ENCODE measurements at places on chromosomes 2 and 18.

GRCh38 chr2:74440378-74441169, 1.2 kb downstream of the RTKN start:
- DNase-seq = no peak

DNA sequence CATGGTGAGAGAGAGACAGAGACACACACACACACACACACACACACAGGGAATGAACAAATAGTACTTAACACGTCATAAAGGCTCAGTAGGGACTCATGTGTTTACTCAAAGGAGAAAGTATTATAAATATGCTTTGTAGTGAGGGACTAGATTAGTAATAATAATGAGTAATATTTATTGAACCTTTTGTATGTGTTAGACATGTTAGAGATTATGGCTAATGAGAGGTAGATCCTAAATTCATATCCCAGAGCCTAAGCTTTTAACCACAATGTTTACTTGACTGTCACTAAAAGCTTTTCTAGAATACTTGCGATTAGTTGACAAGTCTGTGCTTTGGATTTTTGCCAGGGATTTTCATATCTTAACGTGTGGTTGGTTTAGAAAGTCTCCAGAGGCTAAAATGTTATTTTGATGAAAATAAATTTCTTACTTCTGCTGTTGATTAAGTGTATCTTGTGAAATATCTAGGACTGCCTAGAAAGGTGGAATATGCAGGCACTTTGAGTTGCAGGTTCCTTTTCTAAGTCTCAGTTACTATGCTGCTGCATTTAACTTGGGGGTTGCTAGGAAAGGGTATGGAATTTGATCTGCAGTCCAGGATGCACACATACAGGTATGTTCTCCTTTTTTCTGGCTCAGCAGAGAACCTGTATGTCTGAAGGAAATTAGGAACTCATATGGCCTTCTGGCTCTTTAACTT, 64.5 kb downstream of the UBR3 start:
- no peak for DNase-seq

- no peak for DNase-seq
These were observed 3.1 kb downstream of the DNAH6 start for GRCh38 chr2:84519332-84519957.

DNA sequence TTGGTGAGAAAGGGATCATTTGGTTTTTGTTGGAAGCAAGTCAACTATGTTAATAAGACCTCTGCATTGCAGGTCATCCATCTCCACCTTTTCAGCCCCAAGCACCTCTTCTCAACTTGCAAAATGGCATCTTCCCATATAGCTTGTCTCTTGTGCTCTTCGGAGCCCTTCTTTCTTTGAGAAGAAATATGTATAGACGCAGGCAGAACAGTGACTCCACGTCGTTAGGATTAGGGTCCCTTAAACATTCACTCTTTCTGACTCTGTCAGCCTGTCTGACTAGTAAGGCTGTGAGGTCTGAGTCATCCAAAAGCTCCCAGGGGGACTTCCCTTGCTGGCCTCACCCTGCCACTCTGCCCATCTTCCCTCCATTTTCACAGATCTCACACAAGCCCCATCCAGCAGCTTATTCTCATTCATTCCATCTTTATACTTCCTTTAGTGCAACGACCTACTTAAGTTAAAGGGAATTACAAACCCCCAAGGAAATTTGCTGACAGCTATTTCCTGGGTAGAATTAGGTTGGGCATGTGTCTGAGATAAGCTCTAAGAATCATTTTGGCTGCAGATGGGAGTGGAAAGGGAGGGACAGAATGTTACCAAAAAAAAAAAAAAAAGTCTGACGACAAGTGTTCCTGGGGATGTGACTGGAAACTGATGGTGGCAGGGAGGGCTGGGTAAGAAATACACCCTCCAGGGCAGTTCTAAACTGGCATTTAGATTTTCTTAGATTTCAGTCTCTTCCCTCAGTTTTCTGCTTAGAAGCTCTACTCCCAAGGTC, 37.7 kb upstream of the MEX3C start:
- DNase-seq = no peak

GRCh38 chr2:86703704-86704361, 16.3 kb upstream of the RMND5A start:
- no peak for DNase-seq

DNA sequence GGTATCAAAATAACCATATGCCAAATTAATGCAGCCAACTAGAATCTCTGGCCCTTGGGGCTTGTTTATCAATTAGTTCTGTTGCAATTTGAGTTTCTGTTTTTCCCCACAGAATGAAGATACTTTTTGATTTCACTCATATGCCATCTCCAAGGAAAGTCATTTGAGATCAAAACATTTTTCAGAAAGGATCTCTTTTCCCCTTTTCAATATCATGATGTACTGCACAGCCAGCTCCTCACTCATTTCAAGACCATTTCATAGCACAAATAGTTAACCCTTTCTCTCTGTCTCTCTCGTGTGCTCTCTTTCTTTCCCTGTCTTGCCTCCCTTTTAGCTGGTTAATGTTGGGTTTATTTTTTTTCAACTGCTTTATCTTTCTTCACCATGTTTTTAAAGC, 387.3 kb downstream of the STK39 start:
- DNase-seq = no peak

DNA sequence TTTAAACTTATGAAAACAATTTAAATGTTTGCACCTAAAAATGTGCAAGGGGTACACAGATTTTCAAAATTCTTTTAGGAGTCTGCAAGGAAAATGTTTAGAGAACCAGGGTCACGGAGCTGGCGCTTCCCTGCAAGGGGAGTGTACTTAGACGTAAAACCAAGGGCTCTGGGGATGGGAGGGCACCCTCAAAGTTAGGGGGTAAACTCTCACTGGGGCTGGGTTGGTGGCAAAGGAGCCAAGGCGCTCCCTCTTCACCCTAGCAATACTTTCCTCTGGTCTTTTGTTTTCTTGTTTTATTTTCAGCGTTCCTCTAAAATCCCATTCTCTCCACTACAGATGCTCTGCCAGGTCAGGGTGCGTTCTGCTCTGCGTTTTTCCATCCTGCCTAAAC, 20.0 kb downstream of the TMEM247 start:
- DNase-seq = no peak

DNA sequence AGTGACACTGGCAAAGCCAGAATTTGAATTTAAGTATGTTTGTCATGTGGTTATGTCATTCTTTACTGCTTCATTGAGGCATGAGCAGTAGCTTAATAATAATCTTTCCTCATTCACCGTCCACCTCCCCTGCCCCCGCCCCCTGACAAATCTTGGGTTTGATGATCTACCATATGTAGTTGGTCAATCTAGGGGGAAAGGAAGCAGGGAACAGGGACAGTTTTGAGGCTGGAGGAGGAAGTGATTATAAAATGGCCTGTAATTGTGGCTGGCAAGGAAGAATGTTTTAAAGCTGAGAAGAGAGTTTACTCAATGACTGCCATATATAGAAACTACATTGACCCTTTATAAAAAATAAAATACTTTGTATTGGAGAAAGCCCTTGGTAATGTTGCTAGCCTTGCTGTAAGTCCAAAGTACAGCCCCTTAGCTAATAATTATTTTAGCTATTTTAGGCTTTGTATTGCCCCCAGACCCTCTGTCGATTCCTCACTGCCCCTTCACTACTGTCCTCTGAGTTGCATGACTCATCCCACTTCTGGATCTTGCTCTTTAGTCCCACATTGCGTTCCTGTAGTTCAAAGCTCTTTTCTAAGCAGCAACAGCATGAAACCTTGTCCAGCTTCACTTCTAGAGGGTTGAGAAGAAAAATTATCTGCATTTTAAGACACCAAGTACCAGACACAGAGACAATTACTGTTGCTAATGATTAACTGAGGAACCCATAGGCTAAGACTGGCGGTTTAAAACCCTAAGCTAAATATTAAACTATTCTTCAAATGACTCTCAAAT, 38.4 kb downstream of the PELI1 start:
- no peak for DNase-seq

DNA sequence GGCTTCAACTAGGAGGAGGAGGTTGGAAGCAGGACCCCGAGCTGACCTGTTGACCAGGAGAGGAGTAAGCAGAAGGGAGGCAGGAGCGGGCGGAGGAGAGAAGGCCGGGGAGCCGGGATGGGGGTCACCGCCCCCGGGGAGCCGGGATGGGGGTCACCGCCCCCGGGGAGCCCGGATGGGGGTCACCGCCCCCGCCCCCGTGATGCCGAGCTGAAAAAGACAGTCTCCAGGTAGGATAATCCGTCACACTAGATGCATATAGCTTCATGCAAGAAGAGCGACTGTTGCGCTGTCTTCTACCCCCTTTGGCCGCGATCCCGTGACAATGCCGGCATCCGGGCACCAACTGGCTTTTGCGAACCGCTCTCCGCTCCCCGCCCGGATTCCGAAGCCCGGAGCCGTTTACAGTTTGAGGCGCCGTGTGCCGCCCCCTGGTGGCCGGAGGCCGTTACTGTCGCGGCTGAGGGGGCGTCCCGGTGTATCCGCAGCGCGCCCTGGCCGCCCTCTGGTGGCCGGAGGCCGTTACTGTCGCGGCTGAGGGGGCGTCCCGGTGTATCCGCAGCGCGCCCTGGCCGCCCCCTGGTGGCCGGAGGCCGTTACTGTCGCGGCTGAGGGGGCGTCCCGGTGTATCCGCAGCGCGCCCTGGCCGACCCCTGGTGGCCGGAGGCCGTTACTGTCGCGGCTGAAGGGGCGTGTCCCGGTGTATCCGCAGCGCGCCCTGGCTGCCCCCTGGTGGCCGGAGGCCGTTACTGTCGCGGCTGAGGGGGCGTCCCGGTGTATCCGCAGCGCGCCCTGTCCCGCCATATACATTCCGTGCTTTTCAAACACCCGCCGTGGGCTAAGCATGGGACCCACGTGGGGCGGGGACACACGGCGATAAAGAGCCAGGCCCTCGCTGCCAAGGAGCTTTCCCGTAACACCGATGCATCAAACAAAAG, 89.6 kb downstream of the ACTR3 start:
- DNase-seq = peak; percentile 12

DNA sequence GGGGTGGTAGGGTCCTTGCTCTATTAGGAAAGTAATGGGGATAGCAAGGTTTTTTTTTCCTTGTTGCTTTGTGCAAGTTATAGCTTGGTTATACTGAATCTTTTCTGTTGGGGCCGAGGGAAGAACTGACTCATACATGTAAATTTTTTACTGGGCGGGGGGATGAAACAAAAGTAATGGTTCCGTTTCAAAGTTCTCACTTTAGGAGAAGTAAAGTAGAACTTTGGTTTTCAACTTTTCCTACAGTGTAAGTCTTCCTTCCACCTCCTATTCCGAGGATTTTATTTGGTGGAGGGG, 1.1 kb downstream of the AFTPH start:
- no peak for DNase-seq

- DNase-seq = no peak
These were observed 139.0 kb upstream of the HS6ST1 start for GRCh38 chr2:128457716-128458115.

GRCh38 chr2:148614014-148614321, 30.6 kb upstream of the EPC2 start:
- DNase-seq = no peak

DNA sequence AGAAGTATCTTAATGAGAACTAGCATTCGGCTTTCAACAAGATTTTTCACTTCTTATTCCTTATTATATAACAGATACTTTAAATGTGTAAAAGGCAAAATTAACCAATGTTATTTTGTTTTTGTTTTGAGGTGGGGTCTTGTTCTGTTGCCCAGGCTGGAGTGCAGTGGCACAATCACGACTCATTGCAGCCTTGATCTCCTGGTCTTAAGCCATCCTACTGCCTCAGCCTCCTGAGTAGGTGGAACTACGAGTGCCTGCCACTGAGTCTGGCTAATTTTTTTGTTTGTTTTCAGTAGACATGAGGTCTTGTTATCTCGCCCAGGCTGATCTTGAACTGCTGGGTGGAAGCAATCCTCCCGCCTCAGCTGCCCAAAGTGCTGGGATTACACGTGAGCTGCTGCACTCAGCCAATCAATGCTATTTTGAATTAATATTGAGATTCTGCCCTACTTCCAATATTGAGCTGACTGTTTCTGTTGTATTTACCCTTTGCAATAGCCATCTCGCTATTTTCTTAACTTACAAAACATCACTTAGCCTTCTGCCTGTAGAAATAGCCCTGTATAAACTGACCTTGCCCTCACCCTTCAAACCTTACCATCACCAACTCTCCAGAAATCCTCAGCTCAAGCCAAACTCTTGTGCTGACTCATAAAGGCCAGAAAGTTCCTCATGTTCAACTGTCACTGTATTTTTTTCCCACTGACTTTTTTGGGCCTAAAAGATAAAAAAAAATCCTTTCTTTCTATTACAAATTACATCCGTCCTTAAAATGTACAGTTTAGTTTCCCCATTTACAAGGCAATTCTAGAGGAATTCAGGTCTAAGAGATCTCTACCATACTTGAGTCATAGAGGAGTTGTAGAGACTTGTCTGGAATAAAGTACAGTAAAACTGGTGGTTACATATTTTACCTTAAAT, 94.3 kb downstream of the OLA1 start:
- no peak for DNase-seq

GRCh38 chr2:156005999-156006712, 326.4 kb downstream of the NR4A2 start:
- no peak for DNase-seq

- DNase-seq = no peak
These were observed 26.7 kb downstream of the IFIH1 start for GRCh38 chr2:162291748-162292147.

DNA sequence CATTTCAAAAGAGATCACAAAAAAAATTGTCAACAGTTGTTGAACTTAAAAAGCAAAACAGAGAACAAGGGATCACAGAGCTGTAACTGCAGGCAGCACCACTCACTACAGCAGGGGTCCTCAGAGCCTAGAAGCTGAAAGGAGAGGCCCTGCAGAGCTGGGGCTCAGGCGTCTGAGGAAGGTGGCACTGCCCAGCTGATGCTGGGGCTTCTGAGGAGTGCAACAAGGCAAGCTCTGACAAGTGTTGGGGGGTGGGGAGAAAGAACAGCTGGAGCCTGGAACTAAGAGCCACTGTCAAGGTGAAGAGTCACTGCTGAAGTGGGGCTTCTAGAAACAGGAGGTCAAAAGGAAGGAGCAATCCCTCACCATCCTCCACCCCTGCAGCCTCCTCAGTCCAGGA, 46.2 kb downstream of the FTCDNL1 start:
- DNase-seq = no peak

- no peak for DNase-seq
These were observed 349.6 kb upstream of the CWC22 start for GRCh38 chr2:180356676-180357075.

DNA sequence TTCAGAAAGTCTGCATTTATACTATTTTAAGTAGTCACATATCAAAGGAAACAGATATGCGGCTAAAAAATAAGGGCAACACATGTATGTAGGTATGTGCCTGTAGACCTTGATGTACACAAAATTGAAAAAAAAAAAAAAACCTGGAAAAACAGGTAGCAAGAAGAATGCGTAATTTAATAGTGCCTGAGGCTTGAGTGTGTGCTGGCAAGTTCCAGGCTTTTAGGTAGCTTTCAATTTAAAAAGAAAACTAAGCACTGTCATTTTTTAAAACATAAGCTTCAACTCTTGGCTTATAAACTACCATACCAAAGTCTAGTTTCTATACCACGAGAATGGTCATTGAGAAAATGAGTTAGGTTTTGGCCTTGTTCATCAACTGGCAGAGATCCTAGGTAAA, 72.3 kb downstream of the OTX1 start:
- DNase-seq = no peak

- DNase-seq = no peak
These were observed 197.2 kb upstream of the ID2 start for GRCh38 chr2:8484502-8485283.
